ENCODE measurements at places on chromosomes 1 and 21. TPM values are rescaled to one million over a fixed set of nuclear protein-coding genes. Genes with fewer than 3 reads are reported as not detected.

The ADGRL2 gene
- total RNA-seq, result 64.8 TPM

The TTLL7 gene
- 2.0 TPM for total RNA-seq

DNA sequence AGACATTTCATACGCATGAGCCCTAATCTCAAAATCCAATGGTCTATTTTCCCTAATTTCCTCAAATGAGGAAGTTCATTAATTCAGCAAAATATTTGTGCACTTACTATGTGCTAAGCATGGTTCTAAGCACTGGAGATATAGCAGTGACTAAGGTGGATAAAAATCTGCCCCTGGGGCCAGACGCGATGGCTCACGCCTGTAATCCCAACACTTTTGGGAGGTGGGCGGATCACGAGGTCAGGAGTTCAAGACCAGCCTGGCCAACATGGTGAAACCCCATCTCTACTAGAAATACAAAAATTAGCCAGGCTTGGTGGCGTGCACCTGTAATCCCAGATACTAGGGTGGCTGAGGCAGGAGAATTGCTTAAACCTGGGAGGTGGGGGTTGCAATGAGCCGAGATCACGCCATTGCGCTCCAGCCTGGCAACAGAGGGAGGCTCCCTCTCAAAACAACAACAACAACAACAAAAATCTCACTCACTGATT is 4.3 kb upstream of the MIIP start:
- no peak for DNase-seq
- no peaks in the 10 kb centered on the region for H3K36me3 ChIP-seq
- H3K27ac ChIP-seq, result no peak overlapping the region
- peaks cover 6% of the 10 kb centered on the region for H3K4me1 ChIP-seq
- no peak overlapping the region for H3K4me3 ChIP-seq

- no peaks in the 10 kb centered on the region for H3K4me1 ChIP-seq
- H3K27me3 ChIP-seq, result no peaks in the 10 kb centered on the region
- no peaks in the 10 kb centered on the region for H3K36me3 ChIP-seq
- H3K4me3 ChIP-seq, result no peak overlapping the region
- H3K27ac ChIP-seq, result no peak overlapping the region
Observed at GRCh38 chr1:59025898-59026426, 242.1 kb upstream of the JUN start.

DNA sequence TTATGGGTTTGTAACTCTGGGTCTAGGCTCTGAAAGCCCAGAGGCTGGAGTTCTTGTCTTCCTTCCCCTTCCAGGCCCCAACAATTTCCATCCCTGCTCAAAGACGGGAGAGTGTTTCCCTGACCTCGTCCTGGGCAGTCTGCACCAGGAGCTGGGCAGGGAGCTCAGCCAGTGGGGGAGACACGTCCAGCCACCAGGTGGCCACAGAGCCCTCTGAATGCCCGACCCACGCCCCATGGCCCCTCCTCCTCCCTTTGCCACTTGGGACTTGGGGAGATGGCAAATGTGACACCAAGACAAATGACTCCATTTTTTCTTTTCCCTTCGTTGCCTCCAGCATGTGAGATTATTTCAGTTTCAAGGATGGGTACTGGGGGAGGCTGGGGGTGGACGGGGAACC is 159.9 kb upstream of the AJAP1 start:
- no peak overlapping the region for H3K27ac ChIP-seq
- H3K27me3 ChIP-seq, result no peaks in the 10 kb centered on the region
- no peaks in the 10 kb centered on the region for H3K4me1 ChIP-seq
- no peak overlapping the region for H3K4me3 ChIP-seq

GRCh38 chr1:6621429-6622391 is 3.0 kb upstream of the THAP3 start:
- no peak overlapping the region for H3K27ac ChIP-seq
- H3K4me3 ChIP-seq, result no peak overlapping the region
- H3K36me3 ChIP-seq, result no peaks in the 10 kb centered on the region
- H3K27me3 ChIP-seq, result no peaks in the 10 kb centered on the region
- H3K4me1 ChIP-seq, result peaks cover 8% of the 10 kb centered on the region
- no peak for DNase-seq

DNA sequence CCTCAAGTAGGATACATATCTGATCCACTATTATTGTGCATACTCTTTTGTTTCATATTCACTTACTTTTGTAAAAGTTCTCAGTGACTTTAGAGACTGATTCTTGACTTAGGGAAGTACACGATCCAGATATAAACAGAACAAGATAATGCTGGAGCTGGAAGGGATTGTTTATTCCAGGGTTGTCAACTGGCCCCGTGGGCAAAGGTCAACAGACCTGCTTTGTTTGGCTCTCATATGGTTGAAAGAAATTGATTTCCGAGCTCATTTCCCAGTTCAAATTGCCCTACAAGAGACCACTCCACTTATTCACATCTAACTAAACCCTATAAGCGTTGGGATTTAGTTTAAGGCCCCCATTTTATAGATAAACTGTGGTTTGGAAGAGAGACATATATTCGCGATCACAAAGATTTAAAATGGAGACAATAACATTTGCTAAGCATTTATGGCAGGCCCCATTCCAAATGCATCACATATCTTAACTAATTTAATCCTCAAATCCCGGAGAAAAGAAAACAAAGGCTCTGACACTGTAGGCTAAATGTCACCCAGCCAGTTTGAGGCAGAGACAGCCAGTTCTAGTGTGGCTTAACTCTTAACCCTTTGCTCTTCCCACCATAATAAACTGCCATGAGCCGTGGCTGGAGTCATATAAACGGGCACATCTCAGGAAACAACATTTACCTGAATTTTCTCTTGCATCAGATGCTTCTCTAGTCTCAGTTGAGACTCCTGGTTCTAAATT is 20.6 kb downstream of the REG4 start:
- H3K36me3 ChIP-seq, result no peaks in the 10 kb centered on the region
- no peaks in the 10 kb centered on the region for H3K27me3 ChIP-seq
- no peak for DNase-seq
- no peak overlapping the region for H3K27ac ChIP-seq

DNA sequence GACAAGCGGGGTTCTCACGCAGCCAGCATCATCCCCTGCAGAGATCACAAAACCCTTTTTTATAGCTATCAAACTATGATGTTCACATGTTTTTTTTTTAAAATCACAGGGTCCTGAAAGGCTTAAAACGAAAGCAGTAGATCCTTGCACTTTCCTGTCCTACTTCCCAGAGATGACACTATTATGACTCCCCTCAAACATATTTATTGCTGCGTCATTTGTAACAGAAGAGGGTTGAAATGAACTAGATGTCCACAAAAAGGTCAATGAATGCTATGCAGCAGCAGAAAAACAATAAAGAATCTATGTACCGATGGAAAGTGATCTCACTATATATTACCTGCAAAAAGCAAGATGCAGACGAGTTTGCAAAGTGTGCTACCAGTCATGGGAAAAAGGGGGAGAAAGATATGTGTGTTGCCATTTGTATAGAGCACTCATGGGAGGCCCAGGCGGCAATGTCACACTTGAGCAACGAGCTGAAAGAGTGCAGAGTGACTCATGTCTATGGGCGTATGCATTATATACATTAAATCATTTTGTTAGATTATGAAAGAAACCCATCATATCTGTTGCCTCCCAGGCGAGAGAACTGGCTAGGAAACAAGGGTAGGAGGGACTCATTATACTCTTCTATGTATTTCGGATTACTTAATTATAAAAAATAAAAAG is 68.9 kb upstream of the PARP1 start:
- H3K27ac ChIP-seq, result no peak overlapping the region
- no peak overlapping the region for H3K4me3 ChIP-seq
- no peaks in the 10 kb centered on the region for H3K4me1 ChIP-seq
- no peaks in the 10 kb centered on the region for H3K27me3 ChIP-seq
- no peaks in the 10 kb centered on the region for H3K36me3 ChIP-seq
- DNase-seq, result no peak

- no peak overlapping the region for H3K27ac ChIP-seq
- H3K27me3 ChIP-seq, result no peaks in the 10 kb centered on the region
- no peaks in the 10 kb centered on the region for H3K36me3 ChIP-seq
- H3K4me1 ChIP-seq, result peaks cover 1% of the 10 kb centered on the region
- DNase-seq, result no peak
Observed at GRCh38 chr1:224713228-224713627, 97.1 kb downstream of the CNIH3 start.

All from ovary (tissue), 10 donors.